ENCODE measurements at places on chromosomes 1 and 21. TPM values are rescaled to one million over a fixed set of nuclear protein-coding genes. Genes with fewer than 3 reads are reported as not detected.

ANKRD65 gene
- total RNA-seq = 0.57 TPM

DNA sequence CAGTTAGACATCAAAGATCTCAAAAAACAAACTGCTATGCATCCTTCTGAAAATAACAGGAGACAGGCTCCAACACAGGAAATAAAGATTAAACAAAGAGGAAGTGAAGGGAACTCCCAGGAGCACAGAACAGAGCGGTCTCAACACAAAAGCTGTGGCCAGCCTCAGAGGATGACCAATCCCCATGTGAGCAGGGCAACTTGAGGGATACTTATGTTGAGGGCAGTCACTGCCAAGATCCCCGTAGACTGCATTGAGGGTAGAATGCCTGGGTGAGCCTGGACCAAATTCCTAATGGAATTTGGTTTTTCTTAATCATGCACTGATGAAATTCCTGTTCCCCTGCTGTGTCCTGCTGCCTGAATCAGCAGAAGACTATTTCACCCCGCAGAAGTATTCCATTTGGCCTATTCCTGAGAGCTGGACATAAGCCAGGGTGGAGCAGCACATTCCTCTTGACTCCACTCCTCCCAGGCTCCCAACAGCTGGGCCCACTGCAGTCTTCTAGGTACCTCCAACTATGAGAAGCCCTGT lies 49.0 kb downstream of the JAK1 start:
- DNase-seq = peak; percentile 34

HCN3 gene
- 12.4 TPM for total RNA-seq

DNA sequence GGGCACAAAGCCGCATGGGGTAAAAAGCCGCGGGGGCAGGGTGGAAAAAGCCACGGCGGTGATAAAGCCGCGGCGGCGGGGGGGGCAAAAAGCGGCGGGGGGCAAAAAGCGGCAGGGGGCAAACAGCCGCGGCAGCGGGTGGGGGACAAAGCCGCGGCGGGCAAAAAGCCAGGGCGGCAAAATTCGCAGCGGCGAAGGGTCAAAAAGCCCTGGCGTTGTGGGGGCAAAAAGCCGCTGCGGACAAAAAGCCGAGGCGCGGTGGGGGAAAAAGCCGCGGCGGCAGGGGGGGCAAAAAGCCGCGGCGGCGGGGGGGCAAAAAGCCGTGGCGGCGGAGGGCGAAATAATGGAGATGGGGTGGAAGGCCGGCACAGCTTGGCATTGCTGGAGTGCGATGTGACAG lies 3902.9 kb downstream of the SRGAP2C start:
- DNase-seq = no peak

NIT1 gene
- total RNA-seq = 84.4 TPM

TCHHL1 gene
- total RNA-seq = not detected
